Caki2 (cell line): ENCODE measurements at places on chromosomes 2 and 18.

GRCh38 chr18:6022074-6022444 is 126.7 kb upstream of the TMEM200C start:
- no peak for DNase-seq

DNA sequence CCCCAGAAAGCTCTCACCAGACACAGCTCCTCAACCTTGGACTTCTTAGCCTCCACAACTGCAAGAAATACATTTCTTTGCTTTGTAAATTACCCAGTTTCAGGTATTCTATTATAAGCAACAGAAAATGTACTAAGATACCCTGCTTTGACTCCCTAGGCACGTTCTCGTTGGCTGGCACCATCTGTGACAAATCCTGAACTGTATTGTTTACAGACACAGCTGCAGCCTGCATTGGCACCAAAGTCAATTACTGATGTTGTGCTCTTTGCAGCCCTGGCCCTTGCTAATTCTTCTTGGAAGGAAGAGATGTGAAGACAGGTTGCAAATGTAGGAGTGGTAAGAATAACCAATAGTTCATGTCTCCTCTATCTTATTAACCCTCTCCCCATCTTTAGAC is 72.7 kb upstream of the FAM136A start:
- DNase-seq, result no peak

DNA sequence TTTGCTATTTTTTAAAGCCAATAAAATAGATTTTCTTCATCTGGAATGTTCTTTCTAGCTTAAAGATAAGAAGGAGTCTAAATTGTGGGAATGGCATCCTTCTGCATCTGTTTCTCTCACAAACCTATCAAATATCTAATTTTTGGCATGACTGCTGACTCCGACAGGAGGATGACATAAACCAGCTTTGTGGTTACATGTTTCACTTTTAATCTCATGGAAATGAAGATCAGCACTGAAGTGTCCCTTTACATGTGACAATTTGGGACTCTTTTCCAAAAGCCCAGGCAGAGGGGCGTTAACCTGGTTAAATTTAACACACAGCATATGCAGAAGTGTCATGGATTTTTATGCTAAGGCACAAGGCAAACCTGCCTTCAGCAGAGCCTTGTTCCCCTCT is 694.7 kb downstream of the ARHGAP15 start:
- DNase-seq, result no peak

DNA sequence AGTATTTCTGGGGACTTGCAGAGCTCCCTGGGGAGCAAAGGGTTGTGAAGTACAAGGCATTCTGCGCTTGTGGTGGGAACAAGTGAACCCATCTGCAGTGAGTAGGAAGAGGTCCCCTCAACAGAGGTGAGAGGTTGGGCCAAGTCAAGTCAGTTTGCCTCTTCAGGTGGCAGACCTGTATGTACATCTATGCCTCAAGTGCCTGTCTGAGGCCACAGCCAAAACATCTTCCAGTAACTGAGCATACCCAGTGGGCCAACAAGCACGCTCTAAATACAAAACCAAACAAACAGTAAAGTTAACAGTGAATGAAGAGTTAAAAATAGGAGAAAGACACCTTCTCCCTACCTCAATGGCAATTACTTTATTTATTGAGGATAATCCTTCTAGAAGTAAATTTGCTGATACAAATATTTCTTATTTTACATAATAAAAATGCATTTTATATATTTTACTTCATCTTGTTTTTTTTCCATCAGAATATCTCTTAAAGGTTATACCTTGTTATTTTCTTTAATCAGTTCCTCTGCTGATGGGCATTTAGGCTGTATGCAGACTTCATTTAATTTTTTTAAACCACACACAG is 2.5 kb downstream of the GYPC start:
- DNase-seq, result no peak

DNA sequence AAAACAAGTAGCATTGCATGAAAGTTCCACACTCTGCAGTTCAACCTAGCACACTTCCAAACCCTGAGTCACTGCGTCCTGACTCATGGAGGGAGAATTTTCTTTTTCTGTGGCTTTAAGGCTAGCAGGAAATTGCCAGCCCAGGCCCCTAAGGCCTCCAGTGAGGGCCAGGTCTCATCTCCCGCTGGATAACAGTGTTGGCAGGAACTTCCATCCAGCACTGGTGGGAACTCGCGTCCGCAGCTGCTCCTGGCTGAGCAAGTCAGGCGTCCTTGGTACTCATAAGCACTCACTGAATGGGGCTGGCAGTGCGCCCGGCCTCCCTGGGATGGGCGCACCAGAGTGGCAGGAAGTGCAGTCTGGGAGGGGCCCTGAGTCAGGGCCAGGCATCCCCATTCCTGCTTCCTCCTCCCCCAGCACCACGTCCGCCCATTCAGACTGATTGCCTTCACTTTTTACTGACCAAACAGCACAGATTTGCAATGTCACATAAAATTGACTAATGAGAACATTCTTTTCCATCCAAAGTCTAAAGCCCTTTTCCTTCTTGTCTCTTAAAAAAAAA is 14.3 kb downstream of the MALL start:
- DNase-seq, result peak; percentile 99

- DNase-seq, result no peak
Observed at GRCh38 chr18:72410399-72410798, 133.7 kb downstream of the CBLN2 start.

DNA sequence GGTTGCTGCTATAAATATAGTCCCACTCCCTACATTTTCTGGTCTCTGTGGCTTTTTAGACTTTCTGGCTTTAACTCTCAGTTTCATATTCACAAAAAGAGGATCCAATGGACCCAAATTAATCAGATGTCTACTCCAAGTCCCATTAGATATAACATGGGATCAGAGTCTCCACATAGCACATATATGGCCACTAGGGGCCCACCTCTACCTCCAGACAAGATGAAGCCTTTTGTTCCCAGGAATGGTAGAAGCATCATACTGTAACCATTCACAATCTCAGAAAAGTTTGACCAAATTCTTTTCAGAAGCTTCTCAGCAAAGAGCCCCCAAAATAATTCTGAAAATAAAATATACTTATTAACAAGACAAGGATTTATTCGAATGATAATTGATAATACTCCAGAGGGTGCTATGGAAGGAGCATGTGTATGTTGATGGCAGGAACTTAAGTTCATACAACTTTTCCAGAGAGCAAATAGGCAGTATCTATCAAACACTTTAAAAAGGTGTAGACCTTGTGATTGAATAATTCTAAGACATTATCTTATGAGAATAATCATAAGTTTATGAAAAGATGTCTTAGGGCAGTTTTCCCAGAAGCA is 382.3 kb upstream of the CRIM1 start:
- DNase-seq, result peak; percentile 23

GRCh38 chr2:127355407-127356008 is 32.3 kb downstream of the MAP3K2 start:
- no peak for DNase-seq

- DNase-seq, result peak; percentile 74
Observed at GRCh38 chr2:218186355-218186766, 19.6 kb upstream of the CXCR1 start.

GRCh38 chr2:15112216-15112615 is 448.9 kb downstream of the NBAS start:
- DNase-seq, result peak; percentile 12

DNA sequence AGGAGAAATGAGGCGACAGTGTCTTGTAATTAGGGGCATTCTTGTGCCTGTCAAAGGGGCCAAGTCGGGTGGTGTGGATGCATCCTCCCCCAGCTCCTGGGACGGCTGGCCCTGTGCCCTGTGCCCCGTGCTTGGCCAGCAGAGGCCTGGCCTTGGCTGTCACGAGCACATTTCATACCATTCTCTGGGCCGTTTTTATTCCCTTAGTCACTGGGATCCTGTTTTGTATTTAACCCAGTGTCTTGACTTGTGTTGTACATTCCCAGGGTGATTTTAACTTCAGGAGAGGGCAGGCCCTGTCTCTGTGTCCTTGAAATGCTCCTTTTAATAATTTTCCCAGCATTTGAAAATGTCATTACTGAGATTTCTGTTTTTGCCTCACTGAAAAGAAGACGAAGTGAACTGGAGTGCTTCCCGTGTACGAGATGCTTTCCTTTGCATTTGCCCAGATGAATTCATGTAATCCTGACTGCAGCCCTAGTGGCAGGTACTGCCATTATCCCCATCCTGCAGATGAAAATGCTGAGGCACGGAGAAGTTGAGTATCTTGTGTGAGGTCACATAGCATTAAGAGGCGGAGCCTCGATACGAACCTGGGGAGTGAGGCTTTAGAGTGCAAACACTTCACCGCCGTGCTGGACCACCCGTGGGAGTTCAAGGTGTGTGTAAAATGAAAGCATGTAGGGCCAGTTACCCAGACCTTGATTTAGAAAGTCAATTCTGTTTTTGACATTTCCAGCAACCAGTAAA is 57.0 kb downstream of the SH3RF3 start:
- no peak for DNase-seq

- DNase-seq, result no peak
Observed at GRCh38 chr2:7007488-7007845, 90.3 kb downstream of the RNF144A start.

DNA sequence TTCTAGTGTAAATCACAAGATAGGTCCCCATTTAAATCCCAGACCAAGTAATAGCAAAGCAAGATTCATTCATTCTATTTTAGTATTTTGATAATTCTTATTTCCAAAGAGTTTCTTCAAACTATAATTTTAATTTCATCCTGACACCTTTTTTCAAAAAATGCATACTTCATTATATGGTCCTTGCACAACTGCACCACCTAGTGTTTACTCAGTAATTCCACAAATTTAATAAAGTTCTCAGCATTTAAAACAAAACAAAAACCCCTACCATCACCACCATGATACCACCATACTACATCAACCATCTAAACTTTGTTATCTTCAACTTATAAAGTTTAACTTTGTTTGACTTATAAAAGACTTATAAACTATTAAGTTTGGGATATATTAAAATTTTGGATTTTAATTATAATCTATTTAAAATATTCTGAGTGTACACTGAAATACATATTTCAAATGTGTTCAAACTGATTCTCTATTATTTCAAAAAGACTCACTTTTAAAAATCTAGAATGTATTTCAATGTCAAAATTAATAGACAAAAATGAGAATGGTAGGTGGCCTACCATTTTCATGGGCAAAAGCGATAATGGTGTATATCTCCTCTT is 44.2 kb downstream of the WDPCP start:
- no peak for DNase-seq

DNA sequence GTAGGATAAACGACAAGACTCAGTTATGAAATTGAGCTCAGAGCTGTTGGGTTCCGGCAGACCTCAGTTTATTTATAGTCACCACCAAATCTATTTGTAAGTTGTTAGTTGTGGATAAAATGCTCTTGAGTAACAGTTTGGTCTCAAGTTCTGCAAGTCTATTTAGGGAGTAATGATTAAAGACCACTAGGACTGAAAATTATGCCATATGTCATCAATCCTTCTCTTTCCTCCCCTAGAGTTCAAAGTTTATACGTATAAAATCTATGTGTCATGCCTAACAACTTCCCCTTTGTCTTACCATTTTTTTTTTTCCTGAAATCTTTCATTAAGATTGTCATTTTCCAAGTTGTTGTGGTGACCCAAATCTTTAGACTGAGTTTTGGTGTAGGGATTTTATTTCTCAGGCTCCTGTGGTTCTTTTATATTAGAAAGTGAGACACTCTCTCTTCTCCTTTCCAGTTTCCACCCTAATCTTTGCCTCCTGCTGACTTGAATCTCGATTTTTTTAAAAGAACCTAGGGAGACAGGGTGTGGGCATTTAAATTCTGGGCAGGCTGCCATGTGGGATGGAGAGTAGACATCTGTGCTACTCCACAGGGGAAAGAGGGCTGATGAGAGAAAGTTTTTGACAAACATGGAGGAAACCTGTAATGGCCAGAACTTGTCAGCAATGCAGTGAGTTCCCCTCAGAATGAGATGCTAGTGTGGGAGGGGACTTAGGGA is 51.0 kb downstream of the LAMA3 start:
- no peak for DNase-seq

GRCh38 chr18:79399275-79400081 is 3.7 kb downstream of the NFATC1 start:
- DNase-seq, result no peak

- peak; percentile 6 for DNase-seq
Observed at GRCh38 chr2:212005085-212005671, 533.4 kb downstream of the ERBB4 start.
